ENCODE measurements at places on chromosomes 16 and 17.
A peak's percentile ranks its signal among the peaks of the same experiment; 100 is the strongest.

DNA sequence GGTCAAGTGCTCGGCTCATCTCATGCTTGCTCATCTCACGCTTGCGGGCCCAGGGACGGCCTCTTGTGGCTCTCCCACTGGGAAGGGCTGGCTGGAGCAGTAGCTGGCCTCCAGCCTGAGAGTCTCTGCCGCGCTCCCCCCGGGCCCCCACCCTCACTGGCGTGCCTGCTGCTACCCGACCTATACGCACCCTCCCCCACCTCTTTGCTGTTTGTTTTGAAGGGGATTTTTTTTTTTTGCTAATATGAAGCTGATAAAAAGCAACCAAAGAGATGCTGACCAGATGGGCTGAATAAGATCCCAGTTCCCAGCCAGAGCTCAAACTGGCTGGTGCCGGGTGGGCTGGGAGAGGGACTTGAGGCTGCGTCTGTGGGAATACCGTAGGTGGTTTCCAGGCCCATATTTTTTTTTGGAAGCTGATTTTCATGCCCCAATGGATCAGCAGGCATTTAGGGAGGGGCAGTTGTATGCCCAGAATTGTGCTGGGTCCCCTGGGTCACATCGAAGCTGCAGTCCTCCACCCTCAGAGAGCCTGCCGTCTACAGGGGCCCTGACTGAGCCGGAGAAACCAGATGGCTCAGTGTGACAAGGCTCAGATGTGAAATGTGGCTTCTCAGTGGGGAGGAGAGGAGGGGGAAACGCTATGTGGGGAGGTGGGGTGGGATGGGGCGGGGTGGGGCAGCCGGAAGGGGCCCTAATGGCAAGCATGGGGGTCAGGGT, 115.0 kb downstream of the RAP1GAP2 start:
- DNase-seq, result no peak

- DNase-seq, result peak; percentile 7
Measured at GRCh38 chr16:81315271-81316175, 761 bp downstream of the GAN start.

GRCh38 chr16:22353191-22353919, 21.1 kb downstream of the CDR2 start:
- no peak for DNase-seq

- no peak for DNase-seq
Measured at GRCh38 chr16:74029115-74029792, 267.4 kb upstream of the PSMD7 start.

DNA sequence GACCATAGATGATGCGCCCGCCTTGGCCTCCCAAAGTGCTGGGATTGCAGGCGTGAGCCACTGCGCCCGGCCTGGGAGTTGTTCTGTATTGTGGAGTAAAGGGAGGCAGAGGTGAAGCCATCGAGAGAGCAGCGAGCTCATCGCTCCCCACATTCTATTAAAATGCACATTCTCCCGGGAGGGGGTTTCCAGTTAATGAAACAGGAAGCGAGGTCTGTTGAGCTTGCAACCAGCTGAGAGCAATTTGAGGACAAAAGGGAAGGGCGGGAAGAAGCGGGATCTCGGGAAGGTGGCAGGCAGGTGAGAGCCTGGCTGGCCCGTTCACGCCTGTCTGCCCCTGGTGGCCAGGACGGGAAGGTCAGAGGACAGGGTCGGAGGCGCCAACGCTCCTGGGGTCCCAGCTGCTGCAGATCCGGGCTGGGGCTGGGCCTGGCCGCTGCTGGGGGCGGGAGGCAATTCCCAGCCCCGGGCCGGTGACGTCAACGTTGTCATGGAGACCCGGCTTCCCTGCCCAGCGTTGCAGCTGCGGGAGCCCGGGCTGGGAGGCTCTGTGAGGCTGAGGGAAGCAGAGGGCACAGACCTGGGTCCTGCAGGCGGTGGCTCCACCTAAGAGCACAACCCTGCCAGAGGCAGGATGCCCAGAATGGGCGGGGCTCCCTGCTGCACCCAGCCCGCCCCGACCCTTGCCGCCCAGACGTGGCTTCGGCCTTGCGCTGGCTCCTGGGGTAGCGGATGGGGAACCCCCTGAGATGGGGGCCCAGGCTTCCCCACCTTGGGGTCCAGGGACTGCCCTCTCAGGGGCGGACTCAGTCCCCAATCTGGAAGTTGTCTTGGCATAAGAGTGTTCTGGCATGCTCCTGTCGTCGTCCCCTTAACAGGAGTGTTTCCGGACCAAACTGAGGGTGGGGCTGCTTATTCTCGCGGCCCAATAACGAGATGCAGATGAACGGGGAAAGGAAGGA, 48.7 kb upstream of the PLCG2 start:
- peak; percentile 94 for DNase-seq

GRCh38 chr16:80039777-80040176, 439.2 kb upstream of the MAF start:
- no peak for DNase-seq

GRCh38 chr17:9203771-9204425, 182.6 kb downstream of the NTN1 start:
- no peak for DNase-seq

DNA sequence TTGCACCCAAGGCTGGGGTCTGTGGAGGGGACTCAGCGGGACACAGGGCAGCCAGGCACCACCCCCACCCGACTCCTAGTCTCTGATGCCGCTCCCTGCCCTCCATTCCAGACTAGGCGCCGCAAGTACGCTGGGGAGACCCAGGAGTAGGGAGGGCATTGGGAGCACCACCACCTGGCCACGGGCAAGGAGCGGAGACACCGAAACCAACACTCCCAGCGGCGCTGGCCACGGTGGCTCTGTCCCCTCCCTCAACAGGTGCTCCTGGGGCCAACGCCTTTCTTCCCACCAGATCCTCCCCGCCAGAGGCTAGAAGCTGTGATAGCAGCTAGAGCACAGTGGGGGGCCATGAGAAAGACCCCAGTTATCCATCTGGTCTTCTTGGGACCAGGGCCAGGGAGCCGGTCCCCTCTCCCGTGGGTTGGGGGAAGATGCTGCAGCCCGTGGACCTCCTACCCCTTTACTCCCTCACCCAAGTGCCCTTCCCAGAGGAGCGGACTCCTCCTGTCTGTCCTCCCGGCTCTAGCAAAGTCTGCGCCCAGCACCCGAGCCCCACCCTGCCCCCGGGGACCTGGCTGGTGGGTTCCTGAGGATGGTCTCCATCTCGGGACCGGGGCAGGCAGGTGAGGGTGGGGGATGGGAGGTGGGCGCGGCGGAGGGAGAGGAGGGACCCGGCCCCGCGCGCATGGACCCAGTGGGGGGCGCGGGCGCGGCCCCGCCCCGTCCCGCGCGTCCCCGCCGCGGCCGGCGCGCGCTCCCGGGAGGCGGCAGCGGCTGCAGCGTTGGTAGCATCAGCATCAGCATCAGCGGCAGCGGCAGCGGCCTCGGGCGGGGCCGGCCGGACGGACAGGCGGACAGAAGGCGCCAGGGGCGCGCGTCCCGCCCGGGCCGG, at the start of gene SYNGR3:
Gene SYNGR3 (plus strand): TSS at position 762 of the 892 bp plus-strand sequence. CDS start 133 bp downstream, outside the sequence.
- peak; percentile 16 for DNase-seq

All from NCI-H2081 (cell line).